GM06990 (cell line): ENCODE measurements at places on chromosomes 11 and 22.

GRCh38 chr11:131737357-131737756, 366.9 kb downstream of the NTM start:
- no peak for DNase-seq

- no peak for DNase-seq
Observed at GRCh38 chr11:99333621-99334020, 312.9 kb downstream of the CNTN5 start.

DNA sequence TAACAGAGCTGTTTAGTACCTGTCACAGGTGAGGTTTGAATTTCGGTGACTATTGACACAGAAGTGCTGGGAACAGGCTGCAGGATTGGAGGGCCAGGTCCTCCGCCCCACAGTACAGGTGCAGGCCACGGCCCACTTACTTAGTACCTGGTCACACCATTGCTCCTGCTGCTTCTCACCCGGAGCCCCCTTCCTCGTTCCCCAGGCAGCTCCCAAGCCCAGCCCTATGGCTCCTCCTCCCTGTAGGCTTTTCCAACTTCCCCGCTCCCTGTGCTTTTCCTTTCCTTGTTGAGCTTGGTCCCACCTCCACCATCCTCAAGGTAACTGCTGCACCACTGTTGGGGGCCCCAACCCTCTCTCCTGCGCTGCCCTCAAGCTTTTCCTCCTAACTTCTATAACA, 27.9 kb upstream of the ANO1 start:
- DNase-seq, result no peak

- no peak for DNase-seq
Observed at GRCh38 chr11:74670171-74670570, 61.1 kb downstream of the CHRDL2 start.

DNA sequence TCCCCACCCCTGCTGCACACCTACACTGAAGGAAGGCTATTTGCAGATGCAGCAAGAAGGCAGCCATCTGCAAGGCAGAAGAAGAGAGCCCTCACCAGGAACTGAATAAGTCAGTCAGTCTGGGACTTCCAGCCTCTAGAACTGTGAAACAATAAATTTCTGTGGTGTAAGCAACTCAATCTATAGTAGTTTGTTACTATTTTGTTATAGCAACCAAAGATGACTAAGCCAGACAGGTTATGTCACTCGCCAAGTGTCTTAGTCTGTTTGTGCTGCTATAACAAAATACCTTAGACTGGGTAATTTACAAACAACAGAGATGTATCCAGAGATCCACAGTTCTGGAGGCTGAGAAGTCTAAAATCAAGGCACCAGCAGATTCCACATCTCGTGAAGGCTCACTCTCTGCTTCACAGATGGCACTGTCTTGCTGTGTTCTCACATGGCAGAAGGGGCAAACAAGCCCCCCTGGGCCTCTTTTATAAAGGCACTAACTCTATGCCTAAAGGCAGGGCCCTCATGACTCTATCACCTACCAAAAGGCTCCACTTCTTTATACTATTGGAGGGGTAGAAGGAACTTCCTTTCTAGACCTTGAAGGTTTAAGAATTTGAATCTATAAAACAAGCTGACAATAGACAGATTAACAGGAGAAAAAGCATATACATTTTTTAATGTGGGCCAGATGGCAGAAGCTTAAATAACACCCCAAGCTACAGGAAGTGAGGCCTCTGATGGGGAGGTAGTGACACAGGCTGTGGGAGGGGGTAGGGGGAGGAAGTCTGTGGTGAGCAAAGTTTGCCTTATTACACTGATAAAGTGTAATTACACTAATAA, 12.3 kb downstream of the APOL6 start:
- no peak for DNase-seq

- DNase-seq, result peak; percentile 81
Observed at GRCh38 chr11:120248551-120249278, 8.8 kb downstream of the POU2F3 start.

- DNase-seq, result no peak
Observed at GRCh38 chr11:66047541-66048365, 1.2 kb downstream of the GAL3ST3 start.

- DNase-seq, result no peak
Observed at GRCh38 chr22:37544955-37545702, 15.2 kb upstream of the CDC42EP1 start.

DNA sequence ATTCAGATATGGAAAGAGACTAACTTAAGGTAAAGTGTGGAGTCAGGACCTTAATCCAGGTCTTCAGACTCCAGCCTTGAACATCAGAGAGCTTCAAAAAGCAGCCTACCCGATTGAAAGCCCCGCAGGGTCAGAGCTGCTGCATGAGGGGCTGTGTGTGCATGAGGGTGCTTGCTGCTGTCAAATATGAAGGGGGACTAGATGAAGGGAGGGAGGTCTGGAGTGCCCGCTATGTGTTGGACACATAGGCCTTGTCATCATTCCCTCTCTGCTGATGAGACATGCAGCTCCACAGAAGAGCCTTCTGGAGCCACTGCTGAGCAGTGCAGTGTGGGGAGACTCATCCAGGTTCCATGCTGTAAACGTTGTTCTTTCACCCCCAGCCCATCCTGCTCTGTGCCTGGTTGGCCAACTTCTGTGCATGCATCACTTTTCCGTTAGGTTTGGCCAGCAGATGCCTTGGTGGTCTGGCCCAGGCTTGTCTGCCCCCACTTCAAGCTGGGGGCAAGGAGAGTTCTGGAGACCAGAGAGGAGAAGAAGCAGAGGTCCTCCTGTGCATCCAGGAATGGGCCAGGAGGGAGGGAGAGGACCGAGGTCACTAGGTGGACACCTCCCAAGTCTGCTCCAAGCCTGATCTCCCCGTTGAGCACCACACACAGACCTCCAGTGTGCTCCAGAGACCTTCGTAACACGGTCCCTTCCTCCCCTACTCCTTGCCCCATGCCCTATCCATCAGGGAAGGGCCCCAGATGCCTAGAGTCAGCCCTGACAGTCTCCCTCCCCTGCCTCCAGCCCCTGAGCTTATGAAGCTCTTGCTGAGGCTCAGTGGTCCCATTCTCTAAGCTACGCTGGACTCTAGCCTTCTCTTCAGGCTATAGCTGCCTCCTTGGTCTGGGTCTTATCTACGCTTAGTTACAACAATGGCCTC, 32.0 kb downstream of the LRRC32 start:
- DNase-seq, result no peak
